Left colon (tissue), 2 donors: ENCODE measurements at places on chromosomes 6 and 20.

GRCh38 chr20:51966296-51966971 is 164.1 kb upstream of the SALL4 start:
- DNase-seq = peak; percentile 35

DNA sequence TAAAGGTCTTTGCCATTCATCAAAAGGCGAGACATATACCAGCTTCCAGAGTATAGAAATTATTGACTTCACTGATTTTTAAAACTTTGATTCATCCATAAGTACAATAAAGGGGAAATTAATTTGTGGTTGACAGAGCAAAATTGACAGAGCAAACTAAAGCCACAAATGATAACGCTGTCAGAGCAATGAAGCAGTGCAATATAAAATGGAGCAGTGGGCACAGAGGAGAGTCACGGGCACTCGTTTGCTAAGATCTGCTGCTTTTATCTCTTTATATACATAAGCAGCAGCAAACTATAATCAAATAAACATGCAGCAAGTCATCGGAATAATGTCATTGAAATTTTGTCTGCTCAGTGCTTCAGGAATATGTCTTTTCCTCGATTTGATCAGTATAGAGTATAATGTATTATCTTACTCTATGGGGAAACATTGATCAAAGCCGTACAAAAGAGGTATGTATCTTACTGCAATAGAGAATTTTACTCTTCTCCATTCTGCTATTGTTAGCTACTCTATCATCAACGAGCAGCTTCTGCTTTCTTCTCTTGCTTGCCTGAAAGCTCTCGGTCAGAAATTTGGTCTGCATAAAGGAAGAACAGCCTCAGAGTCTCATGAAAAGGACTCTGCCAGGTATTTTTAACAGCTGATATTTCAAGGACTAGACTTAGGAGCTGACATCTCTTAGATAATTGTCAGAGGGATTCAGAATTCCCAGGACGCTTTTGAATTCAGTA is 546.0 kb upstream of the ARID1B start:
- DNase-seq = no peak

DNA sequence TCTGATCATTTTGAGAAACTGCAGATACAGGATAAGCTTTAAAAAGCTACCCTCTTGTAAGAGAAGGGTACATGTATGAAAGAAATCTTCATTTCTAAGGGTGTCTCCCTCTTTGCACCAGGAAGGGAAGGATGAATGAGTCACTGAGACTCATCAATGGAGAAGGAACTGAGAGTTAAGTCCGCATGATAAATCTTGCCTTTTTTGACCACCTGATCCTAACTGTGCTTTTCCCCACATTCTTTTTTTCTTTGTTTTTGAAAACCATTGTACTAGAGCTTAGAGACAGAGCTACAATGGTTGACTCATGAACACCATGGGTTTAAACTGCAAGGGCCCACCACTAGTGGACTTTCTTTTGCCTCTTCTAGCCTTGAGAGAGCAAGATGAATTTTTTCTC is 353.0 kb upstream of the RGS17 start:
- DNase-seq = no peak

DNA sequence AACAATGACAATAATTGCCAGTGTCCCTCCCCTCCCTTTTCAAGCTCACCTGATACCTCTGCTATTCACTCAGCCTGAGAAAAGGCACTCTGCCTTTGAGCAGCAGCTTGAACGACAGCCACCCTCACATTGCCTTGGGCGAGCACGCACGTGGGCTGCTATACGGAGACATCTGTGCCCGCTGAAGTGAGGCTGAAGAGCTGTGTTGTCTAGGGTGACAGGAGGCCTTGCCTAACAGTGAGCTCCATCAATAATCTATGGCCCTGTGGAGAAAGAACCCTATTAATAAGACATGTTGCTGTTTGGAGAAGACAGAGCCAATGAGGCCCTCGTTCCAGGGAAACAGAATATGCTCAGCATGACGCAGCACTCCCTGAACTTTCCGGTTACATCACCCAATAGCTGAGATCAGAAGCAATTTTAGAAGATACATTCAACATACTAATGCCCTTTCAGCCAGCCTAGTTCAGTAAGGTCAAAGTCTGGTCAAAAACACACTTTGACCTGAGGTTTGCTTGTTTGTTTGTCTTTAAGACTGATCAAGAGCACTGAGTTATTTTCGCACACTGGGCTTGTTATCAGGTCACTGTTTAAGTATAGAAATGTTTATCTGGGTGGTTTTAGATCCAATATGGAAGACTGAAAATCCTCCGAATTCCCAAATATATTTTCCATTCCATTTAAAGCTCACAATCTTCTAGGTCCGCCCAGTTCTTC is 30.6 kb downstream of the RBM24 start:
- DNase-seq = no peak

DNA sequence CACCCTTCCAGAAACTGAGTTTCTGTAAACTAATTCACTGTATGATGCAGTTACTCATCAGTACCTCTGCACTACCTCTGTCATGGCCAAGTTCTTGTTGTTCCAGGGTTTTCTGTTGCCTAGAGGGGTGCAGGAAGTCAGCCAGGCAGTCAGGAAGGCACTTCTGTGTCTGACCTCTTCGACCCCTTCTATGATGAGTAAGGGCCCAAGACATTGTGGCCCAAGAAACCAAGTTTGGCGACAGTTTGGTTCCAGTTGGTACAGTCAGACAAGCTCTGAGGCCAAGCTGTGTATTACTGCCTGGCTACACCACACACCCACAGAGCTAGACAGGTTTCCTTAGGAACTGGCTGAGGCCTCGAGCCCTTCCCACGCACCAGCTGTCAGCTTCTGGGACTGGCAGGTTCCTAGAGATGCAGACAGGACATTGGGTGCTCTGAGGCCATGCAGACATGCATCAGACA is 41.2 kb downstream of the TRAF3IP2 start:
- DNase-seq = no peak

DNA sequence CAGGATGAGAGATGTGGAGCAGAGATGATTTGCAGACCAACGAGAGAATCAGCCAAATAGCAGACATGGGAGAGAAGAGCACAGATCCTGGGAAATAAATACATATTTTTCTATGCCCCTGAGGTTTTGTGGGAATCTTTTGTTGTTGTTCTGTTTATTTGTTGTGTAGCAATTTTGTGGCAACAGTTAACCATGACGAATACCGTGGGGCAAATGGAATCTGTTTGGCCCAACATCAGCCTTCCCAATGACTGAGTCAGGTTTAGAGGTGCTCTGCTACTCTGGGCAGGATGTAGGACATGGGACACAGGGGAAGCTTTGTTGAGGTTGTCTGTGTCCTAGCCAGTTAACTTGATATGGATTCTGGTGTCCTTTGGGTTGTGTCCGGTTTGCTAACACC is 7.9 kb upstream of the SLC2A10 start:
- peak; percentile 2 for DNase-seq

- DNase-seq = no peak
Measured at GRCh38 chr6:105804424-105804823, 281.7 kb upstream of the PRDM1 start.

GRCh38 chr20:1706079-1706478 is 48.5 kb upstream of the SIRPG start:
- DNase-seq = no peak

DNA sequence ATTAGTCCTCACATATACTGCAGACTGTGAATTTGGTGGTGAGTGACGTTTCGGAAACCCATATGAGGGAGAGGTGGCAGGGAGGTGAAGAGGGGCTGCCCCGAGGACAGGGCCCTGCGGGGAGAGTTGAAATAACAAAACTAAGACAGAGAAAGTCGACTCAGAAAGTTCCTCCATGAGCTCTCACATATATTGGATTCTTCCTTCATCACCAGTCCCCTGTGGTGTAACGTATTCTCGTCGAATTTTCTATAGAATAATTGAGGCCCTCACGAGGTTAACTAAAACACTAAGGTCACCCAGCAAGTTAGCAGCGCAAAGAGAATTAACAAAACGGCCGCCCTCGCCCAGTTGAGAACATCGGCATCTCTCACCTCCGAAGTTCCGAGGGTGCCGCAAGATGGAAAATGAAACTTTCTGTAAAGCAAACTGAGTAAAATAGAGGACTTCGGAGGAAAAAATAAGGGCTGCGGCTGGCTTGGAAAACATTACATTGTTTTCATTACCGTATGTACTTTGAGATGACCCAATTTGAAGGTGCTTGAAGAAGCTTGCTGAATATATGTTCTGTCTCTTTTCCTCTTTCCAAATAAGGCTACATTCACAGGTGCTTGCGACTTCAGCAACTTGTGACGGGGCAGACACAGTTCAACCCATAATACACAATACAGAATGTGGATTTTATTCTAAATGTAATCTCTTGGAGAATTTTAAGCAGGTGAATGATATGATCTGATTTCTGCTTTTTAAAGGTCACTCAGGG is 490.9 kb upstream of the JARID2 start:
- no peak for DNase-seq

- no peak for DNase-seq
Measured at GRCh38 chr20:21569586-21569985, 55.7 kb upstream of the NKX2-2 start.

DNA sequence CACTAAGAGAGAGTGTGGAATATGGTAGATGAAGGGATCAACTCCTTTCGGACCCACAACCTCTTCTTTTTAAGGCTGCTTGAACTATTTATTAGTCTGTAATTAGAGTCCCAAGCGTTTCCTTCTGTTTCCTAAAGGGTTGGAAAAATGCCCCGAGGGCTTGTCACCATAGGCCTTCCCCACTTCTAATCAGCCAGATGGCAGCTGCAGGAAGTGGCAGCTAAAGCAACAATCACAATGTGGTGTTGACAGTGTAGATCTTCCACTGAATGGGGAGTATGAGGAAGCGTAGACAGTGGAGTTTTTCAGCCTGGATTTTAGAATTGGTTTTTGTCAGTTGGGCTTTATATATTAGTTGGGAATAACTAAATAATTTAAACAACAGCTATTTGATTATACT is 40.6 kb downstream of the SLC35D3 start:
- peak; percentile 47 for DNase-seq

- no peak for DNase-seq
Measured at GRCh38 chr6:79079561-79080041, 1.5 kb upstream of the PHIP start.

GRCh38 chr20:611047-611842 is 1.1 kb upstream of the TCF15 start:
- DNase-seq = no peak

DNA sequence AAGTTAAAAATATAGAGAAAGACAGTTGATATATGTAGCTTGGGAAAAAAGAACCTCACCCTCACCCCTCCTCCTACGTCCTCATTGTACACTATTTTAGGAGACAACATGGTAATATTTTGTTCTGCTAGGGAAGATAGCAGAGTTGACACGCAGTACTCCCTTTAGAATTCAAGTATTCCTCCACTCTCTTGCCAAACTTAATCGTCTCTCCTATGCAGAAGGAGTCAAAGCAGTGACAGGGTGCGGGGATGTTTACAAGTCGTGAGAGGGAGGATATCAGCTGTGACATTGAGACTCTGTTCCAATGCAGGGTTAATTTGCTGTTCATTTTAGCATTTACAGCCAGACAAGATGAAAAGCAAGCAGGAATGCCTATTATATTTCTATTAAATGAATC is 97.5 kb downstream of the SOBP start:
- no peak for DNase-seq

- no peak for DNase-seq
Measured at GRCh38 chr6:35018182-35018519, 123.0 kb downstream of the TCP11 start.

GRCh38 chr6:53089948-53090347 is 24.7 kb downstream of the FBXO9 start:
- no peak for DNase-seq

GRCh38 chr20:44092551-44093248 is 94.3 kb downstream of the JPH2 start:
- DNase-seq = peak; percentile 33

DNA sequence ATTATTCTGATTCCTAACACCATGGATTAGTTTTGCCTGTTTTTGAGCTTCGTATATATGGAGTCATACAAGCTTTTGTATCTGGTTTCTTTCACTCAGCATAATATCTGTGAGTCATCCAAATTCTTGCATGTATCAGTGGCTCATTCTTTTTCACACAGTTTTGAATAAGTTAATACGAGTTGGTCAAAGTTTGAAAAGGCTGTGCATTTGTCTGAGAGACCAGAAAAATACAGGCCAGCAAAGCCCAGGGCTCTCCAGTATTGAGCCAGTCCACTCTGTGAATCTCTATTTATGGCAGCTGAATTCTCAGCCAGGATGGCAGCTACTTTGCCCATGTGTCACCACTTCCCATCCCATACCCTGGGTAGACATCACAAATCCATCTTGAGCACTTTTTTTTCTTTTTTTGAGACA is 7.2 kb upstream of the CHMP4B start:
- no peak for DNase-seq
